ENCODE measurements at places on chromosomes 7 and 10.

GRCh38 chr10:47133871-47134570 is 166.0 kb upstream of the GDF10 start:
- DNase-seq, result no peak

GRCh38 chr7:2729893-2730716 is 42.1 kb downstream of the AMZ1 start:
- DNase-seq, result no peak

GRCh38 chr10:19947656-19948055 is 131.4 kb downstream of the PLXDC2 start:
- no peak for DNase-seq

DNA sequence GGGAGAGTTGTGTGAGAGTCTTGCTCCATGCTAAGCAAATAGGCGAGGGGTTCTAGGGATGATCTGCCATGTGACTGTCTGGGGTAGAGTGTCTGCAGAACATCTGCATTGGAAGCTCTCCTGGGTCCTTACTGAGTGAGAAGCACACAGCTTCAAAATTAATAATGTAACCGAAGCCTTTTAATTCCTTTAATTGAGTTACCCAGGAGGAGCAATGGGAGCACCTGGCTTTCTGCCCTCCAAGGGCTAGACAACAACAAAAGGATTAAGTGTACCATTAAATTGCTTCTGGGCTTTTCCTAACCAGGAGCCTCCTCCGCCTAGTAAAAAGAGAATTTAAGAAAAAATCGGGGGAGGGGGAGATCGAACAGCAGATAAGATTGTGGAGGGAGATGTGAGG is 102.0 kb upstream of the TBX20 start:
- DNase-seq, result no peak

- DNase-seq, result no peak
Observed at GRCh38 chr7:137755427-137755826, 91.3 kb downstream of the DGKI start.

GRCh38 chr10:51620131-51620530 is 79.3 kb downstream of the CSTF2T start:
- no peak for DNase-seq

DNA sequence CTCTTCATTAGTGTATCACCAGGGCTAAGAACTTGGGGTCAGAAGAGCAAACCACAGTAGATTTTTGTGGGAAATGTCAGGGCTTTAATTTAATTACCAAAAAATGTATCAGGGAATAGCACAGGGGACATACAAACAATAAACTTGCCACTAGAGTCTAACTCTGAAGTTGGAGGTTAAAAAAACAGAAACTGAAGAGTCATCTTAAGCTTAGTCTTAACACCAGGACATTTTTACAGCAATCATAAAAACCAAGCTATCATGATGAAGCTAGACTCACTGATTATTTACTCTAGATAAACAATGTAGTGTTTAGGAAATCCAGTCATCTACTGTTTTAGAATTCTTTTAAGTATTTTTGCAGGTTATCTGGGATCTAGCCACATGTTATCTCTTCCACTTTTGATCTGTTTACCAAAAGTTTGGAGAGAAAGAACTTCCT is 48.4 kb upstream of the GLI3 start:
- no peak for DNase-seq

Data from activated naive CD4-positive, alpha-beta T cell (primary cell).